ENCODE measurements at places on chromosomes 16 and 17.
A peak's percentile ranks its signal among the peaks of the same experiment; 100 is the strongest.

DNA sequence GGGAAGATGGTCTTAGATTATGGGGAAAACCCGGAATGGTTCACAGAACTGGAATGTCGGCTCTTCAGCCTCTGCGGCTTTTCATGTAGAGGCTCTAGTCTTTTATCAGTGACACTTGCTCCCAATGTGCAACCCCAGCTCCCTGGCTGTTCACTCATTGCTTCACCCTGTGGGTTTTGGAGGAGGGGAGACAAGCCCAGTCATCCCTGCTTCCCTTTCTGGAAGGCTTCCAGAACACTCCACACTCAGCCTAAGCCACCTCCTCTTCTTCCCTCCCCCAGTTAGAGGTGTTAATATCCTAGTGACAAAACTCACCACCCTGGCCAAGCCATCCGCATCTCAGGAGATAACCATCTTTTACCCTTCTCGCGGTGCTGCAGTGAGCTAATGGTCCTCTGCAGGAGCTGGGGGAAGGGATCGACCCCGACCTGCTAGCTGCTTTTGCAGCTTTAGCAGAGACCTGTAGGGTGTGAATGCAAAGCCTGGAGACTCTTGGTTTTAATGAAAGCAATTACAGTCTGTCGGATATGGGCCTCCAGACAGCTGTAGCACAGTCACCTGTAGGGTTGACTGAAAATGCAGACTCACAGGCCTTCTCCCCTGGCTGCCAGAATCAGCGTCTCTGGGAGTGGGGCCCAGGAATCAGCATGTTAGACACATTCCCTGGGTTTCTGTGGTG, 24.3 kb upstream of the LASP1NB start:
- DNase-seq: no peak

GRCh38 chr16:65195998-65196397, 74.1 kb upstream of the CDH11 start:
- DNase-seq: no peak

DNA sequence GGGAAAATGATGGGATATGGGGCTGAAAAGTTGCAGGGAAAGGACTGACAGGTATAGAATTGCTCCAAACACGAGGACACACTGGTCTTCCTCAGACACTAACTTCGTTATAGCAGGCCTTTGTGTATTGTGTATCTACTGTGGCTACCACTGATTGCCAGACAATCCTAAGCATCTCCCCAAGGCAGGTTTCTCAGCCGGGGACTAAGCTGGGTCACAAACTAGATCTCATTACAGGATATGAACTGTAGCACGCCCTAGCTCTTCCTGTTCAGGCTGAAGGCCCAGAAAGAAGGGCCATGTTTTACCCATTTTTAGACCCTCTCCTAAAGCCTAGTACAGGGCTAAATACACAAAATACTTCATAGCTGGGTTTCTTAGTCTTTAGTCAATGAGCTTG, 5.1 kb upstream of the RANGRF start:
- no peak for DNase-seq

DNA sequence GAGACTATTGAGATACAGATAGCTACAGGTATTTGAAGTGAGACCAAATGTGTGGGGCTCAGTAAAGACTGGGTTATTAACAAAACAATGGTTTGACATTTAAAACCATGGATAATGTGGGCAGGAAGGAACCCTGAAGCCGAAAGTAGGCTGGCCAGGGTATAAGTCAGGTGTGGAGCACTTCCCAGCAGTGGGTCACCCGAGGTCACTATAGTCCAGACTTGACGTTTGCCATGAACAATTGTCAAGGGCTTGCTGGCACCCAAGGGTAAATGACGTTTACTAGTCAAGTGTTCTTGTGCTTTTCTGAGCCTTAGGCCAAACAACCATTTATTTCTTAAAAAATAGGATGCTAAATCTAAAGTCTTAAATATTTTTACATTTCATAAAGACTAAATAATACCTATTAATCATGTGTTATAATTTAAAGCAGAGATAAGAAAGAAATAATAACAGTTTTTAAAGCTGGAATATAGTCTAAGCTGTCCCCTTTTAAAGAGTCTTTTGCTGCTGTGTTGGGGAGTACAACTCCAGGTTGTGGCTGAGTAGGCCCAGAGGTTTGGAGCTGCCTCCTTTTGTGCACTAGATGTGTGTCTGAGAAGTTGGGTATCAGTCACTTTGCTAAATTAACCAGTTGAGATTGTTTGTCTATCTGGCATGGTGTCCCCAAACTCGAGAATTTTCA, 15.7 kb downstream of the ALDH3A2 start:
- DNase-seq: no peak

DNA sequence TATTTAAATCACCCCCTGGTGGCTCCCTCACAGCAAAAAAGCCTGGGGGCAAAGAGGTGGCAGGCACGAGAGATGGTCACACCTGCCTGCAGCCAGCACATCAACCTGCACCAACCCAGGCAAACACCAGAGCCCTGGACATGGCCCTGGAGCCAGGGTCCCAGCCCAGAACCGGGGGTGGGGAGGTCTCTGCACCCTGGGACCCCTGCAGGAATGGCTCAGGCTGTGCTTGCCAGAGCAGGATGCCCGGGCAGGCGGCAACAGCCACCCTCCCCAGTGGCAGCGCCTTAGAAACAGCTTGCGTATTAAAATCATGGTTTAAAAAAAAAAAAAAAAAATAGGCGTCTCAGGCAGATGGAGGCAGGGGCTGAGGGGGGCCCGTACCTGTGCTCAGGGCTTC, 16.2 kb downstream of the MYBBP1A start:
- no peak for DNase-seq

DNA sequence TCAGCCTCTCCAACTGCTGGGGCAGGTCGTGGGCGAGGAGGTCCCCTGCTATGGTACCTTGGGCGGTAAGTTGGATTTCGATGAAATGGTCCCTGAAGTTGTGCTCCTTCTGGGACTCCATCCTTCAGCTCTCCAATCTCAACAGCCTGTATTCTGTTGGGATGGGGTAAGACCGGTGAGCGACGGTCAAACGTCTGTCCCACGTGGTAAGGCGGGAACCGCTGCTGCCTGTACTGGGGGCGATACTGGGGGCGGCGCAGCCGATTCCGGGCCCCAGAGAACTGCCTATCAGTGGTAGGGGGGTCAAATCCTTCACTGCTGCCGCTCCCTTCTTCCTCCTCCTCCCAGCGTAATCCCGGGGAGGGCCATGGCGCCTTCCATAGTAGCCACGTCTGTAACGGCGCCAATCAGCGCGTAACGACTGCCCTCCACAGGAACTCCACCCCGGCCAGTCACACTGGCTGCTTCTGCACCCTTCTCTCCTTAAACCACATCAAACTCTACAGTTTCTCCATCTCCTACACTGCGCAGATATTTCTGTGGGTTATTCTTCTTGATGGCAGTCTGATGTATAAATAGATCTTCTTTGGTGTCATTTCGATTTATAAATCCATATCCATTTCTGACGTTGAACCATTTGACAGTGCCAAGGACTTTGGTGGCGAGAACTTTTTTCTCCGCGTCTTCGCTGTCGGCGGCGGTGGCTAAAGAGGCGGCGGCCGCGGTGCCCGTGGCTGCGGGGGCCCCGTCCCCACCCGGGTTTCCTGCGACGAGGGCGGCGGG, 41.1 kb downstream of the AHSP start:
- DNase-seq: peak; percentile 20

DNA sequence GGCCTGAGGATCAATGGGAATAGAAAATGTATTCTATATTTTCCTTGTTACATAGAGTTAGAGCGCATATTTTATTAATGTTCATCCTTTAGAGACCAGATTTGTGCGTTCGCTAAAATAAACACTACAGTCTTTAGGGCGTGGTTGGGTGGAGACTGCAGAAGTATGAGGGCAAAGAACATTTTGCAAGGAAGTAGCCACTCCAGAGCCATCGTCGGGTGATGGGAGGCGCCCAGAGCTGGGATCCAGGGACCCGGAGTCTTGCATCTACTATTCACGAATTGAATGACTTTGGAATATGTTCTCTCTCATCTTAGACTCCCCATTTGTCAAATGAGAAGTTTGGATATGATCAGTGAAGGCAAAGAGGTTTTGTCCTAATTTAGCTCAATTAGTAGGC, 154.2 kb upstream of the IRX6 start:
- DNase-seq: peak; percentile 37

DNA sequence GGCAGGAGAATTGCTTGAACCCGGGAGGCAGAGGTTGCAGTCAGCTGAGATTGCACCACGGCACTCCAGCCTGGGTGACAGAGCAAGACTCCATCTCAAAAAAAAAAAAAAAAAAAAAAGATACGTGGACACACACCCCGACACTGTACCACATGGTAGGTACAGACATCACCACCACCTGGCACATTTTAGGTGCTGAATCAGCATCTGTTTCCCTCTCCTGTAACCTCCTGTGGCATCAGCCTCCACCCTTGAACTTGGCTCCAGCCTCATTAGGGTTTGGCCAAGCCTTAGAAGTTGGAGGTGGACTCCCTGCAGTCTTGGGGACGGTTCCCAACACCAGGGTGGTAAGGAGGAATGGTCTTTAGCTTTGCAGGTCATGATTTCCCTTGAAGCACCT, 46.0 kb downstream of the XYLT1 start:
- no peak for DNase-seq

- no peak for DNase-seq
These were observed 20.1 kb downstream of the KANSL1 start for GRCh38 chr17:46173153-46173552.

- no peak for DNase-seq
These were observed 26.4 kb upstream of the NXPH3 start for GRCh38 chr17:49549311-49549605.
